ENCODE measurements at places on chromosomes 5 and 9.

DNA sequence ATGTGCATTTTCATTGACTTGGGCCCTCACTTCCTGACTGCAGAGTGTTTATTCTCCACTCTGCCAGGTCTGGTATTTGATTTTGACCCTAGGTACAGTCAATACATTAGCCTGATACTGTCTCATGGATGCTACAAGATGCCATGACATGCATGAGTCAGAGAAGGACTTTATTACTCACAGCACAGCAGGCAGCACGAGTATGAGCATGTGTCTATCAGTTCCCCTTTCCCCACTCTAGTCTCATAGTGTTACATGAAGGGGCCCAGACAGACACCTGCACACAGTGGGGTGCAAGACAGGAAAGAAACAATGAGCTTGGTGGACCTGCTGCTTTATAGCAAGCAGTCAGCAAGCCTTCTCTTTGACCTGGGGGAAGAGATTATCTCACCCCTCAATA lies 19.6 kb downstream of the ITGA2 start:
- no peak for DNase-seq

- no peak for DNase-seq
These were observed 81.9 kb upstream of the TLR4 start for GRCh38 chr9:117622347-117622746.

DNA sequence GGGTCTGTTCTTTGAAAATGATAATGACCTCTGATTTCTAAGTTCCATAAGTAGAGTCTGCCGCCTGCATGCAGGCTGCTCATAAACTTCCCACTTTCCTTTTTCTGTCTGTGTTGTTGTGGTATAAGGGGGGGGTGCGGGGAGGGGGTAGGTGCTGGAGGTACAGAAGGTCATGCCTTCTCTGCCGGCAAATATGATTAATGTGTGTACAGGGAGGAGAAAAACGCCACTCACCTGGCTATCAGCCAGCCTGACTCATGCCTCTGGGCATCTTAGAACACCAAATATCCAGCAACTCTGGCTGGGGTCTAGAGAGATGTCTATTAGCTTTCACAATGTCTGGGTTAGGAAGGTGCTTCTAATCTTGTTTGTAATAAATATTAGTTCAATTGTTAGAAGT lies 128.3 kb downstream of the EFNA5 start:
- peak; percentile 20 for DNase-seq

DNA sequence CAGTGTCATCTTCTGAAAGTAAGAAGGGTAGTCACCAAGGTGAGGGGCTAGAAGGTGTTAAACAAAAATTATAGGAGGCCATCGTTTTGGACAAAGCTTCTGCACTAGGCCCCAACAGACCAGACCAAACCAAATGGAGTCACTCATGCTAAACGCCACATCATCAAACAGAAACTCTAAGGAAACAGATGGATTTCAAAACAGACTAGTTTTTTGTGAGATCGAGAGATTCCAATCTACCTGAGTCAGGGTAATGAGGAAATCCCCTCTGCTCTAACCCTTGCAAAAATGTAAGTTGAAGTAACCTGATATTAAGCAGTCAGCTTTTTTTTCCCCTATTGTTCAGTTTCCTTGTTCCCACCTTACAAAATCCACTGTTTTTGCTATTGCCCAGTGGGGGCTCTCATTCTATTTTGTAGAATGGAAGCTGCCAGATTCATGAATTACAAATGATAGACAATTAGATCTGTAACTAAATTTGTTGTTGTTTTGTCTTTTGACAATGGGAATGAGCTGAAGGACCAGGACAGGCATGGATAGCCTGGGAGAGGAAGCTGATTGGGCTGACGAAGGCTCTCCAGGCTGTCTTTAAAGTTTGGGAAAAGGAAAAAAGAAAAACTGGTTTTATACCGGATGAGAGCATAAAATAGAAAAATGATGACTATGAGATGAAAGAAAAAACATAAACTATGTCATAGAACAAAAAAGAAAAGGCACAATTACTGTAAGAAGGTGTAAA lies 94.7 kb upstream of the ADAMTSL1 start:
- DNase-seq, result no peak

- DNase-seq, result no peak
These were observed 8.1 kb downstream of the SURF4 start for GRCh38 chr9:133367778-133368177.

DNA sequence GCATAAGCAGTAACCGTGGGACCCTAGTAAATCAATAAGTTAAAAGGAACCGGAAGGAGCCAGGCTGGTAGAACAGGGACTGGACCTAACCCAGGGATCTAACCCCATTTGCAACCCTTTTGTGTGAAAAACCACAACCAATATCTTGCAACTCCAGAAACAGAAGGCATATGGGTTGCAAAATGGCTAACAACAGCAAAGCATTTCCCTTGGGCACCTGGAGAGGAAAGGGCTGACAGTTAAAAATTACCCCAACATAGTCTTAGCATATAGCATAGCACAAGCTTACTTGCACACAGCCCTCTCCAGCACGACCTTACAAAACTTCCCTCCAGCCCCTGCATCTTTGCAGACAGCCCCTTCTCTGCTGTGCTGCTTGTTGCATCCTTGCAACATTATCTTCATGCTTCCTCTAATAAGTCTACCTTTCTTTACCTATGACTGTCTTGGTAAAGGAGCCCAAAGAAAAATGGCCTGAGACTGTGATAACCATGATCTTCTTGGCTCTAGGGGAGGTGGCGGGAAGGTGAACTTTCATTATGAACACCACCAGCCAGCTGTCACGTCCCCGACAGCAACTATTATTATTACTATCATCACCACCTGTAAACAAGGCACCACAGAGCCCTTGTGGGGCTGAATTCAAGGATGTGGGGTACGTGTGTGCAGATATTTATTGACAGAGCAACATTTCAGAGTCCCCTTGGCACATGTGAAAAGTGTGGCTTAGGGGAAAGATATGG lies 49.8 kb downstream of the PRRC1 start:
- DNase-seq, result no peak

DNA sequence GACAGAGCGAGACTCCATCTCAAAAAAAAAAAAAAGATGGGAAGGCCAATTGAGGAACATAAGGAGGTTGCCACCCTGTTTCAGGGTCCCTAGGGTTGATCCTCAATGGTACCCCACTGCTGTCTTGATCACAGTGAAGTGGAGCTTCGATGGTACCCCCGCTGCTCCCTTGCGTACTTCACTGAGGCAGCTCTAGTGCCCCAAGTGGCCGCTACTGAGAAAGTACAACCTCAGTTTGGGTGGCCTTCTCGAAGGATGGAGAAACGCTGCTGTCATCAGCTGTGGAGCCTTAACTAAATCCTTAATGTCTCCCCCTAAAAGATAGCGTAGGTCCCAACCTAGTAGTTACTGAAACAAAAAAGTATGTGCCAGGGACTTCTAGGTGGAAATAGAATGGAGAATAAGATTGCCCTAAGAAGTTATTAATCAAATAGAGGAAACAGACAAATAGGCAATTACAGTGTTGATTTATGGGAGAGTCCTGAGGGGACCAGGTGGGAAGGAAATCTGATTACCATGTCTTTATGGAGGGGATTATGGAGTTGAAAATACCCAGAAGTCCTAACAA lies 6.3 kb downstream of the TESK1 start:
- peak; percentile 8 for DNase-seq

- DNase-seq, result peak; percentile 42
These were observed 55.2 kb upstream of the SHISAL2B start for GRCh38 chr5:64634997-64635686.

- DNase-seq, result no peak
These were observed 258.7 kb upstream of the FBXL7 start for GRCh38 chr5:15241216-15241821.

DNA sequence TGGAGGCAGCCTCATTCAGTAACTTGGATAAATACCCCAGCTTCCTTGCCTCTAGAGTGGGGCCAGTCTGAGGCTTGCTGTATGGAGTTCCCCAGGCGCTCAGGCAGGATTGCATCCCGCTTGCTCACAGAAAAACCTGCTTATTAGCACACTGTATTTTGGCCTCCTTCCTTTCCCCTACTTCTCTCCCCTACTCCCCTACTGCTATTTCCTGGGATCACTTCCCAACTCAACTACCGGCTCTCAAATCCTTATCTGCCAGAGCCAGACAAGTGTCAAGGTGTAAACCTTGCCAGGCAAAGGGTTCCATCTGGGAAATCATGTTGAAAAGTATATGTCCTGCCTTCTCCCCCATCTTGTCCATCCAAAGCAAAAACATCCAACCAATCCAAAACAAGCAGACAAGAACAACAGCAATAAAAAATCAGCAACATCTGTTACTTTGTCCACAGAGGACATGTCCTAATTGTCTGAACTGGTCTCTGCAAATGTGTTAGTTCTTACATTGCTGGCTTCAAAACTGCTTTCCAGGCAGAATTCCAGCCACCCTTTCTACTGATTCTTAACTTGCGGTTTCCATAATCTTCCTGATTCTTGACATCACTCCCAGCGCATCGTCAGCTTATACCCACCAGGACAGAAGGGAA lies 164.1 kb upstream of the SEMA6A start:
- DNase-seq, result no peak

- no peak for DNase-seq
These were observed 84.3 kb upstream of the TAF11L2 start for GRCh38 chr5:17413691-17414090.

DNA sequence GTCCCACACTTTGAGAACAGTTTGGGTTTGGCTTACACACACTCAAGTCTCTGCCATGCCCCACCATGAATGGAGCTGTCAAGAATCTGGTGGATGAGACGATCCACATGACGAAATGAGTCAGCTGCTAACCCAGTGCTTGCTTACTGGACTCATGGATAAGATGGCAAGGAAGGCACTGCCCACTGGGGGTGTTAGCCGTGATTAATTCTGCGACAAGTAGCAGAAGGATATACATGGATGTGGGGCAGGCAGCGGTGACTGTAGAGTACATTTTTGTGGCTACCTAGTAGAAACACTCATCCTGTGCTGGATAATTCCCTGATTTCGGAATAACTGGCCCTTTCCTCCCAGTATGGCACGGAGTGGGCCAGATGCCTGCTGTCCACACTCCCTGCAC lies 77.5 kb downstream of the SPATA31C2 start:
- DNase-seq, result no peak

DNA sequence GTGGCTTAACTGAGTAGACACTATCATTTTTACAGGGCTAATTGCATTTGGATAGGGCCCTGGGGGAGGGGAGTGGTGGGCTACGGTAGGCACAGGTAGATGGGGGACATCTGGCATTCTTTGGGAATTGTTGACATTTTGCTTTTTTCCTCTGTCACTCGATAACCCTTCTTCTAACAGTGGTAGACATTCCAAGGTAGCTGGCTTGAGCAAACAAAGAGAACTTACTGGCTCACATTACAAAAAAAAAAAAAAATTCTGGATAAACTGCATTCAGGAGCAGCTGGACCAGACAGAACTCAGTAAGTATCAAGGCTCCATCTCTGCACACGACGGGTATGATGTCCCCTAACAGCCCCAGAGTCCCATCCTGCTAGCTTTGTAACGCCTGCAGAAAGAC lies 585.2 kb downstream of the ZNF608 start:
- no peak for DNase-seq

DNA sequence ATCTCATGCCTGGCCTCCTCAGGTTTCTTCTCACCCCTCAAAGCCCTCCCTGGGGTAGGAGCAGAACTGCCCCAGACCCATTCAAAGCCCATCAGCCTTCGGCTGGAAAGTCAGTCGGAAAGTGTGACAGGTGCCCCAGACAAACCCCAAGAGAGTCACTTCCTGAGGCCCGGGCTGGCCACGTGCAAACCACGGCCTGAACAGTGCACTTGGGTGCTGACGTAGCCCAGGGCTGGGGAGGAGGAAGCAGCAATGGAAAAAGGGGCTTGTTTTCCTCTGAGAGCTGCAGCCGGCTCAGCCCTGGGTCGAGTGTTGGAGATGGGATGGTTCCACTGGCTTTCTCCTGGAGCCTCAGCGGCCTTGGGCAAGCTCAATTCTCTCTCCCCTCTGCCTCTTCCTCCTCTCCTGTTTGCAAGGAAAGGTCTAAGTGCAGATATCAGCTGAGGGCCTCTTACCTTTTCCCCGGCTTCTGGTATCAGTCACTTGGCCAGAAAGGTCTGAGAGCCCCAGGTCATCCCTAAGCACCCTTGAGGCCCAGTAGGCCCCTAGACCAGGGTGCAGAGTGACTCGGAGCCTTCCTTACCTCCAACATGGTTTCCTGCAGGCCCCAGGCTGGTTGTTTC lies 5.9 kb upstream of the EGR1 start:
- no peak for DNase-seq

DNA sequence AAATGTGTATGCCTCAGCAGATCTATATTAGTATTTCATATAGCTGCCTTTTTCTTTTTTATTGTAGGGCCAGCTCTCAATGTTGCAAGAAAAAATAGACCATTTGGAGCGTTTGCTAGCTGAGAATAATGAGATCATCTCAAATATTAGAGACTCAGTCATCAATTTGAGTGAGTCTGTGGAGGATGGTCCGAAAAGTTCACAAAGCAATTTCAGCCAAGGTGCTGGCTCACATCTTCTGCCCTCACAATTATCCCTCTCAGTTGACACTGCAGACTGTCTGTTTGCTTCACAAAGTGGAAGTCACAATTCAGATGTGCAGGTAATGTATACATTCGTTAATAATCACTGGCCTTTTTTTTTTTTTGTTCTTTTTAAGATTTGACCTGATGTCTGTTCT lies 23.7 kb downstream of the MAN2A1 start:
- no peak for DNase-seq

- peak; percentile 86 for DNase-seq
These were observed 281.9 kb downstream of the NSG2 start for GRCh38 chr5:174327317-174327864.

- no peak for DNase-seq
These were observed 25.1 kb upstream of the SHB start for GRCh38 chr9:38094165-38094564.

DNA sequence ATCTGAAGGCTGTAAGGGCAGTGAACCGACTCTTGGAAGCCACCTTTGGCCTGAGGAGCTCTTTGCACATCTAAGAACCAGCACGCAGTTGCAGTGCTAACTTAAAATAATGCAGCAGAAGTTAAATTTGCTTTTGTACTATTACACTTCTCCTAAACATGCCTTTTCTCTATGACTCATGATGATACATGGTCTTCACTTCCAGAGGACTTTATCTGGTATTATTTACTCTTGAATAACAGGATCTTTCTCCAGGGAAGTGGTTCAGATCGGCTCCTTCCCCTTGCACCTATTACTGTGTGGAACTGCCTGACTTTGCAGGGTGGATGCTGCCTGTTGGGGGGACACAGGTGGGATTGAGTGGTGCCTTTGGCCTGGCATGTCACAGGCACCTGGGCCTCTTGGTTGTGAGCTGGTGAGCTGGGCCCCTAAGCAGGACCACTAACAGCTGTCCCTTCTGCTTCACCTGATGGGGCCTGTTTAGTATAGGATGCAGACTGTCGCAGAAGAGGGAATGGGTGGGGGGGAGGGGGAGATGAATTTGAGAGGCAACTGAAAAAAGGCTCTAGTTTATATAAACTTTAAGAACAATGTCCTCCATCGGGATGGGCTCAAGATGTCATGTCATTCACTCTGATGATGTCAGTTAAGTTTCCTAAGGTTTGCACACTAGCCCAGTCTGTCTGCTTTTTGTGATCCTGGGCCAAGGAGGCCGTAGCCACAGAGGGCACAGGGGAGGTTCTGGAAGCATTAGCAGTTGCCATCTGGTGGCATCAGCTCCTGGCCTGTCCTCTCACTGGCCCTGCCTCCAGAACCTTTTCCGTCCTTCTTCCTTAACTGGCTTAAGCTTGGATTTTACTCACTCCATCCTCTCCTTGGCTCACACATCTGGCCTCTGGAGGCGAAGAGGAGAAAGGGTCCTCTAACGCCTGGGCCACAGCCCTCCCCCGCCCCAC lies 33.9 kb upstream of the GABBR2 start:
- no peak for DNase-seq

- DNase-seq, result no peak
These were observed 2128.7 kb upstream of the C9orf72 start for GRCh38 chr9:29701971-29702370.
